ENCODE measurements at places on chromosomes 12 and 14.

- no peak for DNase-seq
Measured at GRCh38 chr12:130513556-130513955, 175.9 kb downstream of the PIWIL1 start.

DNA sequence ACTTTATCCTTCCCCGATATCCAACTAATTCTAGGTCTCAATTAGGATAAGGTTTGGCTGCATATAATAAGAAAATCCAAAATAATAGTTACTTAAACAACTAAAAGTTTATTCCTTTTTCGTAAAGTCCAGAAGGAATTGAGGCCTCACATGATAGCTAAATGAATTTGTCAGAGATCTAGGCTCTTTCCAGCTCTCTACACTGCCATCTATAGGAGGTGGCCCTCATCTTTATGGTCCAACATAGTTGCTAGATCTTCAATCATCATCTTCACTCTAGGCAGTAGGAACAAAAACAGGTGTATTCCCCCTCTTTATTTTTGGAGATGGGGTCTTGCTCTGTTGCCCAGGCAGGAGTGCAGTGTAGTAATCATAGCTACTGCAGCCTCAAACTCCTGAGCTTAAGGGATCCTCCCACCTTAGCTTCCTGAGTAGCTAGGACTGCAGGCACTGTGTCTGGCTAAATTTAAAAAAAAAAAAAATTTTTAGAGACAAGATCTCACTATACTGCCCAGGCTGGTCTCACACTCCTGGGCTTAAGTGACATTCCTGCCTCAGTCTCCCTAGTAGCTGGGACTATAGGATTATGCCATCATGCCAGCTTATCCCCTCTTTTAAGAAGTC lies 46.5 kb upstream of the SAV1 start:
- no peak for DNase-seq

DNA sequence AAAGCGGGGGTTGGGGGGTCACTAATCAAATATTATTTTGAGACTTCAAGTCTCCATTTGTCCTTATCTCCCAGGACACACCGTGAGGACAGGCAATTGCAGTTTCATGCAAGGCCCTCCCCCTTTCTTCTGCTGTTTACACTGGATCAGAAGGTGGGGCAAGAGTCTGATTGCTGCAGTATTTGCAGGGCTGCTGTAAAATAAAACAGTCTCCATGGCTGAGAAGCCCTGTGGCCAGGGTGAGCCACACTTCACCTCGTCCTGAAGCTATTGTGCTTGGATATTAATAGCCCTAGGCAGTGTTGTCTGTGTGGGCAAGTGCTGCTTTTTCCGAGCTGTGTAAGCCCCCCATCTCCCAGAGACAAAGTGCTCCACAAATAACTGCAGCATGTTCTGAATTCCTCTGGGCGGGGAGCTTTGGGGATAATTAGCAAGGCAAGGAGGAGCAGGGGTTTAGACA lies 187.4 kb upstream of the NTF3 start:
- DNase-seq = no peak

GRCh38 chr14:65941091-65941490 lies 528.6 kb downstream of the FUT8 start:
- no peak for DNase-seq

DNA sequence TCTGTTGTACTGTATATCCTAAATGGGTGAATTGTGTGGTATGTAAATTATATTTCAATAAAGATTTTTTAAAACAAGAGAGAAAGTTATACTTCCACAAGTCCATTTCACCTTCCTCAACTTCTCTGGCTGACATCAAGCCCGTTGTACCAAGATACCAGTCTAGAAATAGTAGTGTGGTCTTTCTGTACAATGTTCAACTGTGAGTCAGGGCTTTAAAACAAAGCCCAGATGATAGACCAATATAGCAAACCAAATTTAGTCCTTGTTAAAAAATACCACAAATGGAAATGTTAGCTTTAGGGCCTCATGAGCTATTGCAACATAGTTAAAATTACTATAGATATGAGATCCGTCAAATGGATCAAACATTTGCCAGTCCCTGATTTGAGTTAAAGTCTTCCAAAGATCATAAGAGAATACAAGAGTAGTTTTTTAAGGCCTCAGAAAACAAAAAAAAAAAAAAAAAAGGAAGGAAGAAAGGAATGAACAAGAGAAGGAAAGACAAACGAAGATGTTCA lies 49.0 kb upstream of the EGLN3 start:
- DNase-seq = no peak

- no peak for DNase-seq
Measured at GRCh38 chr14:66295386-66295785, 190.8 kb upstream of the CCDC196 start.

DNA sequence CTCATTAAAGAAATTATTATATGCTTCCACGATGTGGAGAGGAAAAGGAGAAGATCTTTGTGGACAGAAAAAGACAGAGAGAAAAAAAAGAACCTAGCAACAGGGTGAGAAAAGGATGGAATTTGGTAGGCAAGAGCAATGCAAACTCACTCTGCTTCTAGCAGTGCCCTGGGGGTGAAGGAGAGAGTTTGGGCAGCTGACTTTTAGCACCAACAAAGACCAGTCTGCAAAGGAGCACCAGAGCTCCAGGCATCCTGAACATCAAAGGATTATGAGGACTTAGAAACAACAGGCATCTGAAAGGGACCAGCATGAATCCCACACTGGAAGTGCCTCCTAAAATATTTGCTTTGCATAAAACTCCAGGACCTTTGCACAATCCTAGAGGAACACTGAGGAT lies 32.8 kb upstream of the RERG start:
- no peak for DNase-seq

- no peak for DNase-seq
Measured at GRCh38 chr12:75139196-75139595, 70.4 kb downstream of the KCNC2 start.

DNA sequence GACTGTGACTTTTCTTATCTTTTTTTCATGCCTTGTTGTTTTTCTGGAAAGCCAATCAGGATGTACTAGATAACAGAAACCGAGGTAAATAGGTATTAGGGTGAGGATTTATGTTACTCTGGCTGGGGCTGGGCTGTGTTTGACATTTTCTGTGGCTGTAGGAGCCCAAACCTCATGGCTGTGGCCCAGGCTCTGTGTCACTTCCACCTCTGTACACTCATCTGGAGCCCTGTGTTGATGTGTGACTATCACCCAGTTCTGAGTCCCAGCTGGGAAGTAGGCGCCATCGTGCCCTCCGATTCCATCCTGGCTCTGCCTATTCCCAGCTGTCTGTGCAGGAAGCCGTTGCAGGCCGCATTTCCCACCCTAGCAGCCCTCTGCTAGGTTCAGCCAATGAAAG lies 1.6 kb upstream of the HHIPL1 start:
- no peak for DNase-seq

GRCh38 chr12:121787063-121788025 lies 6.1 kb downstream of the RHOF start:
- no peak for DNase-seq
